Activated naive CD4-positive, alpha-beta T cell treated with anti-CD3 and anti-CD28 coated beads for 36 hours (primary cell): ENCODE measurements at places on chromosomes 12 and 14. TPM values are rescaled to one million over a fixed set of nuclear protein-coding genes. Genes with fewer than 3 reads are reported as not detected.

DNA sequence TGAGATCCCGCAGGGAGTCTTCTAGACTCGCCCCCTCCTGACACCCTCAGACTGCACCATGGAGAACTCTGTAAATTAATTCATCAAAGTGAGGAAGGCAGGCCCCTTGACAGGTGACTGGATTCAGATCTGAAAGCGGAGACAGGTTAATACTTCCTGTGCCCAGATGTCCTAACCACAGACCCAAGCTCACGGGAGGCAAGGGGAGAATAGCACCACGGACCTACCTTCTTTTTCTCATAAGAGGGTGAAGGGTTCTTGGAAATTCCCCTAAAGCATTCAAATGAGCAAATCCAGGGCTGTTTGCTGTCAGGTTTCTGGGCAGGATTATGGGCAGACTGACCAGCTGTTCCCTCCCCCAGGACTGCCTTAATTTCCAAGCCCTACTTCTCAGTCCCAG is 170.0 kb downstream of the ZFP36L1 start:
- no peak for DNase-seq

DNA sequence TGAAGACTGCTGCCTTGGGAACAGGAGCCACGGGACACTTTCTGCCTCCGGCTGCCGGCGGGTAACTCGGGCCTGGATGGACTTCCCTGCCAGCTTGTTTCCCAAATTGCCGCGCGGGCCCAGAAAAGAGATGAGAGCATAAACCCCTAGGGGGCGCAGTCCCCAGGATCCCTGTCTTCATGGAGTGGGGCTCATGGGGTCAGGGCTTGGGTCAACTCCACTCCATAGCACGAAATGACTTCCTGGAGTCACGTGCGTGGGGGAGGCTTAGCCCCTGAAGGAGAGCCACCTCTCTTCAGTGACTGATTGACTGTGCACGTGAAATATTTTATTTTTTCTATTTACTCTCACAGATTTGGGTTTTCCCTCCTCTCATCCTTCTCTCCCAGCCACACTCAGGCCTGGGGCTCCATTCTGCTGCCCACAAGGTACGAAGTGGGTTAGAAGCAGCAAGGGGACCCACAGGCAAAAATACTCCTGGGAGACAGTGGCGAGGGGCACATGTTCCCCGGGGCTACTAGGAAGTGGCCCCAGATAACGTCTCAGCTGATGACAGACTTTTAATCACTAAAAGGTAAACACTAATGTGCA is 10.0 kb downstream of the PGF start:
- peak; percentile 52 for DNase-seq

- DNase-seq, result no peak
Measured at GRCh38 chr14:73717266-73717665, 3.1 kb upstream of the PNMA1 start.

DNA sequence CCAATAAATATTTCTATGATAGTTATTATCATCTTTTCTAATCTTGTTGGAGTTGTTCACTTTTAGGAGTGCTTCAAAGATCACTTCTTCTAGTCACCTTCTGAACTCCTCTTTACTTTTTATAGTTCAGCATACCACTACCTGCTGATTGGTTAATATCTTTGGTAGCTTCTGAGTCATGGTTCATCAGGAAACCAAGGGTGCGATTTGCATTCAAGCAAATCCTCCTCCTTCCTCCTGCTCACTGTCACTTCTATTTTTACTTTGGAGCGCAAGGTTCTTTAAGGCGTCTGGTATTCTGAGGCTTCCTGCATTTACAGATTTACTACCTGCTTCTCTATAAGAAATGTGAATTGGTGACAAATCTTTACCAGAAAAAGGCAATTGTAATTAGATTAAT is 24.0 kb downstream of the SYT1 start:
- DNase-seq, result no peak

DNA sequence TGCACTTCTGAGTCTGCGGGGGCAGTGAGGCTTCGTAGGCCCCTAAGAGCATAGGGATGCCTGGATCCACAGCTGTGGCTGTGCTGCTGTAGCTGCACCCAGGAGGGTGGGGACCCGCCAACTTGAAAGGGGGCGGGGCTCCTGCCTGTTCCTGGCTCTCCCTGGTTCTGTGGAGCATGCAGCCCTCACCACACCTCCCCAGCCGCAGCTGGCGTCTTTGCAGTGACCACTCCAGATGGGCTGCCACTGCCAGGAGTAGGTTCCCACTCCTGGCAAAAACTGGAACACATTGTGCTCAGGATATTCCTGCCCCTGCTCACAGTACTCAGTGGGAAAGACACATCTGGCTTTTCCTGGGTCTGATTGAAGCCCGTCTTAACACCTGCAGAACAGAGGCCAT is 35.8 kb downstream of the TIMELESS start:
- DNase-seq, result no peak

GRCh38 chr12:82723093-82723492 is 36.4 kb downstream of the TMTC2 start:
- DNase-seq, result no peak

DNA sequence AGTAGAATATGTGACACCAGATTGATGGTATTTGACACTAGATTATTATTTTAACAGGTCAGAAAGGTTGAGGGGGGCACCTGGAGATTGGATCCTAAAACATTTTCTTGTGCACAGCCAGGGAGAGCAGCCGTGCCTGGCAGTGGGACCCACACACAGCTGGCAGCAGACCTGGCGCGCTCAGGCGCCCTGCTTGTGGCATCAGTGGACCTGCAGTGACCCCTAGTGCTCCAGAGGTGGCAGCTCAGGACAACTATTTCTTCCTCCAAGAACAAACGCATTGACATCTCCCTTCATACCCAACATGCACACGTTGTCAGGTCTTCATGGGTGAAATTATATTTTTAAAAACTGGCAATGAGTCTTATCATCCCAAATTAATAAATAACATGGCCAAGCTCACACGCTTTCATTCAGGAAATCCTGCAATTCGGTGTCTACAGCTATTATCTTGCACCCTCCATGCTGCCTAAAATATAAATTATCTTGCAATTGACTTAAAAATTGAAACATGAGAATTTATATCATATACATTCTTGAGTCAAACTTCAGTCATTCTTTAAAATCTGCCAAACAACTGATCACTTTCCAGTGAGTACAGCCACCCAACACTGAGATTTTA is 7.7 kb upstream of the TMEM132D start:
- peak; percentile 54 for DNase-seq

DNA sequence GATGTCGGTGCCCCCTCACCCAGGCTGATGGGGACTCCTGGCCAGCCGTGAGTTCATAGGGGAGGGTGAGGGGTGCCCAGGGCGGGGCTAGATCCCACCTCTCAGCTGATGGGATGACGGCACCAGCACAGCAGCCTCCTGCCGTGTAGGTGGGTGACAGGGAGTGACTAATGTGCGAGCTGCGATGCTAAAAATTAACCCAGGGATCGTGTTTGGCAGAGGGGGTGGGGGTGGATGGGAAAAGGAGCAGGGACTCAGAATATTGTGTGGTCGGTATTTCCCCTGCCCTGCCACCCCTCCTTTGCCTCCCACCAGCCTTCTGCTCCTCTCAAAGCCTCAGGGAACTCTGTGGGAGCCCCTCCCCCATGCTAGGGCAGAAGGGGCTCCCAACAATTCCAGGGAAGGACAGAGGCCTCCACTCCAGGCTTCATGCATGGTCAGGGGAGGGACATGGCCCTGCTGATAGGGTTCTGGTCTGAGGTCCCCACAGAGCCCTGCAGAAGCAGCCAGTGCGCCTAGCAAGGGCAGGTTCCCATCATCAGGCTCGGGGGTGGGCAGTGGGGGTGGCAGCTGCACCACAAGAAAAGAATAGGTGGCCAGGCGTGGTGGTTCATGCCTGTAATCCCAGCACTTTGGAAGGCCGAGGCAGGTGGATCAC is 12.5 kb downstream of the TAMALIN start:
- DNase-seq, result no peak

DNA sequence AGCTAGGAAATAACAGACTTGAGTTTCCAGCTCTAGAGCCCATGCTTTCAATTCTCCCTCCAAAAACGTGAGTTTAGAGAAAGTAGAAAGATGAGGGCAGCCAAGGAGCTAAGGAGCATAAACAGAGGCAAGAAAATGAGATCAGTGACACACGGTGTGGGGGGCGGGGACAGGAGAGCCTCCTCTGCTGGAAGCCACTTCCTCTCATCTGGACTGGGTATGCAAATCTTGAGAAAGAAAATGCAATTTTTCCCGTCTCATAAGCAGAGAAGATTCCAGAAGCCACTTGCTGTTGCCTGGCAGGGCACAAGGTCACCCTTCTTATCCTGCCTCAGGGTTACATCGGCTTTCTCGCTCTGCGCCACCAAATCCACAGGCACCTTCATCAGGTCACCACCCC is 6.0 kb downstream of the OR10P1 start:
- peak; percentile 67 for DNase-seq

DNA sequence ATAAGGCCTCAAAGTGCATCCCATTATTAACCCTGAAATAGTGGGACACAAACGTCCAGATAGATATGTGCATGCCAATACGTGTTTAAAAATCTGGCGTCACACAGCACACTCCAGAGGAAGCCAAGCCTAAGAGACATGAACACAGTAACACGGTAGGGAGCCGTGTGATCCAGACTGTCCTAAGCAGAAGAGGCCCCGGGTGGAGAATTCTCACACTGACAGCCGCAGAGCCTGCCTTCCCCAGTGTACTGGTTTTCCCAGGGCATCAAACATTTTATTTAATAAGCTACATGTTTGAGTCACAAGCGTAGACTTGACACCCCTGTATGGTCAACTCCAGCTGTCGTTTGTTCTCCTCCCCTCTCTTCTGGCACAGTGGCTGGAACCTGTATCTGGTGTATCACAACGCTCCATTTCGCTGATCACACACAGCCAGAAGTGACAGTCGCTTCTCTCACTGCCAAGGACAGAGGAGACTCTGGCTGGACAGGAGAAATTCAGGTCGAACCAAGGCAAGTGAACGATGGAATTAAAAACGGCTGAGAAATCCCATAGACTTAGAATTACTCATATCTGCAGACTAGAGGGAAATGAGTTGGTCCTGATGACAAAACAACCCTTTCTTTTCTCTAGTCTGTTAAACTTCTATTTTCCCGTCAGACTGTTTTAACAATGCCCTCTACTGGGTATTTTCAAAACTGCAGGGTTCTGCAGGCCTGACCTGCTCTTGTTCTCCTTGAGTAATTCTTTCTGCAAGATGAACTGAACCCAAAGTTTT is 359.9 kb downstream of the RGS6 start:
- DNase-seq, result peak; percentile 16

DNA sequence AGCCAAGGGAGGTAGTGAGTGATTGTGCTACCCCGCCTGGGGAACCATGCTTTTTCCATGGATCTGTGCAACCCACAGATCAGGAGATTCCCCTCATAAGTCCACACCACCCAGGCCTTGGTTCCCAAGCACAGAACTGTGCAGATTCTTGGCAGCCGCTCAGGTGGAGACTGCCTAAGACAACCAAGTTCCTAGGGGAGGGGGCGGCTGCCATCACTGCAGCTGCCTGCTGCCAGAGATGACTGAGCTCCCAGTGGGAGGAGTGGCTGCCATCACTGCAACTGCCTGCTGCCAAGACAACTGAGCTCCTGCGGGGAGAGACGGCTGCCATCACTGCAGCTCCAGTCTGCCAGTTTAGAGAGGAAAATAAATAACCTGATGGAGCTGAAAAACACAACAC is 138.3 kb upstream of the GARIN2 start:
- DNase-seq, result no peak

DNA sequence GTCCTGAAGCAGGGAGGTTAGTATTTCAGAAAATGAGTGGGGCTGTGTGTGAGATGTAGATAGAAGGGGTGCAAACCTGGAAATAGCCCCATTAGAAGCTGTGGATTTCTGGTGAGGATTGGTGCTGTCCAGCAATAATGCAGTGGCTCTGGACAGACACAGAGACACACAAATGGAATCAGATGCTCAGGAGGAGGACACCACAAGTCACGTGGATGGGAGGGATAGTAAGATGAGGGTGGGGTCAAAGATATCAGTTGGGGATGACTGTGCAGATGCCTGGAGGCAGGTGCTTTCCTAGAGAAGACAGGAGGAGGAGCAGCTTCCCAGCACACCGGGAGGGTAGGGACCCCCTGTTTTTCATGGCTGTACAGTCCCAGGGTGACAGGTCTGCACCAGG is 136.5 kb downstream of the PLXNC1 start:
- no peak for DNase-seq

DNA sequence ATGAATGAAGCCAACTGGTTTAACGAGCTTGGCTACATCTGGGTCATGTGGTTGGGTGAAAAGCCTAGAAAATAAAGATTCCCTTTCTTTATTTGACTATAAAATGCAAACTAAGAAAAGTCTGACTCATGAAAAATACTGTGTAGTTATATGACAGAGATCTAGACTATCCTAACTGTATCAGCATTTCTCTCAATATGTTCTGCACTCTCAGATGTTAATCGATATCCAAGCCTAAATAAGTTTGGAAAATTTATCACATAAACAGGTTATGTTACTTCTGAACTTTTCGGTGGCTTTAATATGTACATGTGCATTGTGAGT is 133.1 kb downstream of the DAAM1 start:
- DNase-seq, result no peak

DNA sequence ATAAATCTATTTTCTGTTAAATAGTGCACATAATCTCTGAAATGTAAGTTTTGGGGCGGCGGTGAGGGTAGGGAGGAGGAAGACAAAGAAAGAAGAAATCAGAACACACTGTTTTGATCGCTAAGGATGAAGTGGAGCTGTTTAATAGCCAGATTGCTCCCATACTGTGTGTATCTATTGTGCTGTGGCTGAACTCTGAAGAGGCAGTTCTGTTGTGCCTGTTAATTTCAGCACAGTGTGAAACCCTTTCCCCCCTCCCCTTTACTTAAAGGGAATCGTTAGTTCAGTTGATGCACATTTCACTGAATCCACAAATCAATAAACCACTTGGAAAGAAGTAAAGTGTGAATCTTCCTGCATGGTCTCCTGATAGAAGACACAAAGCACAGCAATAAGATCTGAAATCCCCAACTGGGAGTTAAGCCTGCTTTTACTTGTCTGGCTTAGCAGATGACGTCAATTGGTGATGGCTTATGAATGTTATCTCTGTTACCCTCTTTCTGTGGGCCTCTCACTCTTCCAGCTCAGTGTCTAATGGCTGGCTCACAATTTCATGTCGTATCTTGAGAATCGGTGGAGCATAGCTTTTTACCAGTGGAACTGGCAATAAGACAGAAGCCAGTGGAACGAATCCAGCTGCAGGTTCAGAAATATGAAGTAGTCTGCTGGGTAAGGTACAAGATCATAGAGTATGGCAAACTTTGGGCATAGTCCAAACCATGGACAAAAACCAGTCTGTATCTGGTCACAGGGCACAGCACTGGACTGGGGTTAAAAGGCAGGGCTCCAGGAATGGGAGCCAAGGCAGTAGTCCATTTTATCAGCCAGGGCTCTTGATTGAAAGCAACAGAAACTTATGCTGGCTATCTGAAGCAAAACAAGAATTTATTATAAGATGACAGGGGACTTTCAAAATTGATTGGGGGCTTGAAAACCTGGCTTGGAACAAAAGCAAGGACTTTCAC is 413.5 kb upstream of the SEL1L start:
- DNase-seq, result no peak

- peak; percentile 38 for DNase-seq
Measured at GRCh38 chr12:128976120-128976738, 123.0 kb downstream of the GLT1D1 start.

SERPINA5 gene
- not detected for total RNA-seq

CAPRIN2 gene
- 10.3 TPM for total RNA-seq

PLD4 gene
- not detected for total RNA-seq

CMA1 gene
- 2.1 TPM for total RNA-seq

KRT3 gene
- not detected for total RNA-seq
